ENCODE measurements at places on chromosomes 6 and 20.

DNA sequence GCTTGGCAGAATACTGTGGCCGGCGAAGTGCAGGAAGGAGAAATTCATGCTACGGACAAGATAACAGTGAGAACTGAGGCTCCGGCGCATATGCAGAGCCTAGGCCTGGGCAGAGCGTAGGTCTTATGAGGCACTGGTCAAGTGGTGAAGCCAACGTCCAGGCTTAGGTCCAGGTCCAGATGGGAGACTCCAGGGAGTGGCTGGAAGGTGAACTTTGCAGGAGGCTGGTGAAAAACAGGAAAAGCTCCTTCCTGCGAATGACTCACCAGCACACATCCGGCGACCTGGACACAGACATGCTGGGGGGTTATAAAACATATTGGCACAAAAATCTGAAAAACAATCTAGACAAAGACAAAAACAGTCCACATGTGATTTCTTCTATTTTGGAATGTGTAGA lies 15.4 kb downstream of the C6orf141 start:
- no peak for DNase-seq

- no peak for DNase-seq
Measured at GRCh38 chr20:5895626-5896025, 54.7 kb downstream of the TRMT6 start.

DNA sequence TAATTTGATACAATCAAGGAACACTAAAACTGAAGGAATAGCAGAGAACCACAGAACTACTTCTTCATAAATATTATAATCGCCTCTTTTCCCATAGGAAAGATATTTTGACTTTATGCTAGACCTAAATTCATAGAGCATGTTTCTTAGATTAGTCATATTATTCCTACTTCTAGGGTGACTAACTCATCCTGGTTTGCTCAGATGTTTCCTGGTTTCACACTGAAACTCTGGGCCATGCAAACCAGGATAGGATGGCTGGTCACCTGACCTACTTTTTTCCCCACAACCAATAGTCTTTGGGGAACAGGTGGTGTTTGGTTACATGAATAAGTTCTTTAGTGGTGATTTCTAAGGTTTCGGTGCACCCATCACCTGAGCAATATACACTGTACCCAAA lies 42.8 kb downstream of the MMS22L start:
- peak; percentile 76 for DNase-seq

- peak; percentile 94 for DNase-seq
Measured at GRCh38 chr6:134288538-134289203, 29.2 kb downstream of the SGK1 start.

DNA sequence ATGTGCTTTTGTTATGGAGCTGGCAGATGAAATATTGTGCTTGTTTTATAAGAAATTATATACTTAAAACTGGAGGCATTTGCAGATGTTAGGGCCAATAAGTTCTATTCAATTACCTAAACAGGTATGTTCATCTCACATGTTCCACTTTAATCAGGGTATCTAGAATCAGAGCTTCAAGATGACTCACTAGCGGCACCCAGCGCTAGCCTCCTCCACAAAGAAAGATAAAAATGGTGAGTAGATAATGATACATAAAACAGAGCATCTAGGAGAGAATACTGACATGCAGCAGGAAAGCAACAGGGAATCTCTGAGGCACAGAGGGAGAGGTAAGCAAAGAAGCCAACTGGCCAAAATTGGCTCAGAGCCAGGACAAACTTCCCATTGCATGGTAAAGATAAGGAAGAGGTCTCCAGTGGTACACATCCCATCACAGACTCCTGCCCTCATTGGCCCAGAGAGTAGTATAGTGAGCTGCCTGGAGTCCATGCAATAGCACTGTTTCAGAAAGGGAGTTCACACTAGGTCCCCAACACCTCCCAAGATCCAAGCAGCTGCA lies 200.7 kb upstream of the SPTLC3 start:
- DNase-seq: no peak

DNA sequence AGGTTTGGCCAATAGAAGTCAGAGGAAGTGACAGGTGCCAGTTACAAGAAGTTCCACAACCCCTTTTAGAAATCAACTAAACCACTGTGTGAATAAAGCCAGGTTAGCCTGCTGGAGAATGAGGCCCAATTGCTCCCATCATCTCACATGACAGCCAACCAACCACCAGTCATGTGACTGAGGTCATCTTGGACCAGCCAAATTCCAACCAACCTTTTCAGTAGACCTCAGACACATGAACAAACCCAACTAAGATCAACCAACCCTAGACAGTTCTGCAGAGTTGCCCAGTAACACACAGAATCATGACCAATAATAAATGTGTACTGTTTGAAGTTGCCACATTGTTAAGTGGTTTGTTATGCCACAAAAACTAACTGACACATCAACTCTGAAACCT lies 44.6 kb upstream of the GGTLC1 start:
- no peak for DNase-seq

DNA sequence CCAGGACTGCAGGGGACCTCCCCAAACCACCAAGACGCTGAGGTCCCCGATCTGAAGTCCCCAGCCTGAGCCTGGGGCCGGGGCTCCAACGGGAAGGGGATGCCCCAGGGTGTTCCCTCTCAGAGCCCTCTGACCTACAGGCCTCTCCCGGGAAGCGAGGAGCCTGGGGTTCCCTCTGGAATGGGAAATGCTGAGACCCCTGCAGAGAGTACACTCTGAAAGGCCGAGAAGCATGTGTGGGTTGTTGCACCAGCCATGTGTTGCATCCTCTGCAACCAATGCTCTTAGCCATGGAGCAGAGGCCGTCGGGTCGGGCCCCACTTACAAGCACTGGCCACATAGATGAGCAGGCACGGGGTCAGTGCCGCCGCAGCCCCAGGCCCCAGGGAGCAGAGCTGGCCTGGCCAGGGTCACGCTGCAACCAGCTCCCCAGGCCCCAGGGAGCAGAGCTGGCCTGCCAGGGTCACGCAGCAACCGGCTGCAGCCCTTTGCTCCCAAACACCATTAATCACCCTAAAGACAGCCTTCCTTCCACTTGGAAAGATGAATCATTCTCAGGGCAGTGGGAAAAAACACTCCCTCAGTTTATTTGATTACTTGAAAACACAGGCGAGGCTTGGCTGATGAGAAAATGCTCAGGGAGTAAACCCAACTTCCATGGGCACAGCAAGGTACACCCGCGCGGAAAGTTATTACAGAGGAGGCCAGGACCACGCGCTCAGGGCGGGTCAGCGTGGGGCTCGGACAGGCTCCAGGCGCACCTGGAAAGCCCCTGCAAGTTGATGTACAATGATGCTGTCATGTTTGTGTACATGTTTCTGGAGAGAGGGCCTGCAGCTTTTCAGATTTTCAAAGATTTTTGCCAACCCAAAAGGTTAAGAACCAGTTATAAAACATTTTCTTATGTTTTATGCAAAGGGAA lies 78.0 kb upstream of the AFDN start:
- no peak for DNase-seq

DNA sequence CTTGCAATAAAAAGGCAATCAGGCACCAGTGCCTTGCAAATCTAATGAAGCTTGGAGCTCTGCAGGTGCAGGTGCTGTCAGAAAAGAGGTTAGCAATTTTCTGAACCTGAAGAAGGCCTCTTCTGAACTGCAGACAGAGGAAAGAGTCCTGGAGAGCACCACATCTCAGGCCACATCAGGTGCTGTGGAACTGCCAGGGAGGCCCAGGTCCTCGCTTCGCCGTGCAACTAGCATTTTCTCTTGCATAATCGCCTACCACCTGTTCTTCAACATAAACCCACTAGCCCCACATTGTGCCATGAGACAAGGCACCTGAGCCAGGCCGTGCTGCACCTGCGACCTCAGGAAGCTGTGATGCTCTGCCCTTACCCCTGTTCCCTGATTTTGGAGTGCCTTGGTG lies 187.6 kb downstream of the DTNBP1 start:
- DNase-seq: no peak

GRCh38 chr6:68497927-68498326 lies 137.2 kb upstream of the ADGRB3 start:
- no peak for DNase-seq

- no peak for DNase-seq
Measured at GRCh38 chr6:45591890-45592289, 214.2 kb upstream of the SUPT3H start.

- no peak for DNase-seq
Measured at GRCh38 chr6:153145591-153145990, 14.5 kb upstream of the RGS17 start.

DNA sequence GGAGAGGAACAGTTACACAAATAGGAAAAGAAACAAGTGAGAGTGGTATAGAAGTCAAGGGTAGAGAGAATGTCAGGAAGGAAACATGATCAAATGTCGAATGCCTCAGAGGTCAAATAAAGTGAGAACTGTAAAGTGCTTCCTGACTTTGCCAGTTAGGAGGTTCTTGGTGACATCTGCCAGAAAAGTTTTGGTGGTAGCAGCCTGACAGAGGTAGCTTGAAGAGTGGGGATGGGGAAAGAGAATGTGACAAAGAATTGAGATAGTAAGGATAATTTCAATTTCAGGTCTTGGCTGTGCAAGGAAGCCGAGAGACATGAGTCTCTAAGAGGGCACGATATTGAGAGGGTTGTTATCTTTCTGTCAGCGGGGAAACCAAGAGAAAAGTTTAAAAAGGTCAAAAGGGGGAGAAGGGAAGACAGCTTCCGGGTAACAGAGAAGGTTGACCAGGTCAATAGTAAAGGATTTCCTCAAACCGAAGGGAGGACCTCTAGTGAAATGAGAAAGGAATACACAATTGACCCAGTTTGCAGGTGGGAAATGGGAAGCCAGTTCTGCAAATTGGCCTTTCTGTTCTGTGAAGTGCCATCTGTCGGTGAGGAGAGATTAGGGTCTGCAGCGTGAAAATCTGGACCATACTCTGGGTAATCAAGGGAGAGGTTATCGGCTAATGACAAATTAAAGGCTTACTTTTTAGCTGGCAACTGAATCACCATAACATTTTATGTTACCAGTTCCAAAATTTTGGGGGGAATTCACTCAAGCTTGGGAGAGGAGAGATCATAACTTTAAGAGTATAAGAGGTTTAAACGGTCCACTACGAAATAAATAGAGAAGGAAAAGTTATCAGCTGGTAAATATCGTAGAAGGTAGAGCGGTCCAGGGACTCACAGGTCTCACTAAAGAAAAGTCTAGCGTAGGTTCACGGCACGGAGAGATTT lies 973 bp upstream of the BRD2 start:
- peak; percentile 56 for DNase-seq

GRCh38 chr6:39517756-39518155 lies 195.3 kb upstream of the KCNK16 start:
- peak; percentile 82 for DNase-seq

DNA sequence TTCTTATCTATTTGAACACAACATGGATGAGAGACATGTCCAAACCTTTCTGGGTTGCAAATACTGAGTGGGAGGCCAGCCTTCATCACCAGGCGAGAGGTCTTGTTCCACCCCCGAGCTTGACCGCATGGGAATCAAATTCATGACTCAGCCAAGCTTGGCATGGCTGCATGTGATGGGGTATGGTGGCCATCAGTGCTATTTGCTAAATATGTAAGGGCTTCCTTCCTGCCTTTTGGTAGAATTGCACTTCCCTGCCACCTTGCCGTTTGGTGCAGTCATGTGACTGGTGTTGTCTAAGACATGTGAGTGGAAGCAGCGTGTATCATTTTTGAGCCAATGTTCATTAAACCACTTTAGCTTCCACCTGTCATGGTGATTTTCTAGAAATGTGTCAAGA lies 508.9 kb upstream of the SULF2 start:
- peak; percentile 64 for DNase-seq

GRCh38 chr20:49766979-49767521 lies 45.6 kb upstream of the SLC9A8 start:
- DNase-seq: no peak

- DNase-seq: peak; percentile 89
Measured at GRCh38 chr6:44646355-44646754, 258.8 kb downstream of the CDC5L start.

- no peak for DNase-seq
Measured at GRCh38 chr6:161442420-161442819, 168.6 kb upstream of the AGPAT4 start.

GRCh38 chr20:41567615-41568014 lies 50.6 kb downstream of the CHD6 start:
- DNase-seq: no peak

DNA sequence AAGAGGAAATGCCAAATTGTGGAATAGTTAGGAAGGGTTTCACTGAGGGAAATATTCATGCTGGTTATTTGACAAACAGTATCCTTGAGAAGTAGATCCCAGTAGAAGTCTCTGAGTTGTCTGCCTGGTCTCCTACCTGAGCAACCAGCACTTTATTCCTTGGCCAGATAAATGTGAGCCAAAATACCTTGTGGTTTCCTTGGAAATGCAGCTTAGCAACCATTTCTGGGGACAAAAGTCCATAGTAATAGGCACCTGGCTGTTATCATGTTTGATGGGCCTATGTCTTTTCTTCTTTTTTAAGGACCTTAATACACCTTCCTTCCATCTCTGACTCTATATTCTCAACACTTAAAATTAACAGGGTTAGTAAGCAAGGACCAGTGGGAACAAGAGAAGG lies 217.1 kb upstream of the MARCKS start:
- DNase-seq: no peak

DNA sequence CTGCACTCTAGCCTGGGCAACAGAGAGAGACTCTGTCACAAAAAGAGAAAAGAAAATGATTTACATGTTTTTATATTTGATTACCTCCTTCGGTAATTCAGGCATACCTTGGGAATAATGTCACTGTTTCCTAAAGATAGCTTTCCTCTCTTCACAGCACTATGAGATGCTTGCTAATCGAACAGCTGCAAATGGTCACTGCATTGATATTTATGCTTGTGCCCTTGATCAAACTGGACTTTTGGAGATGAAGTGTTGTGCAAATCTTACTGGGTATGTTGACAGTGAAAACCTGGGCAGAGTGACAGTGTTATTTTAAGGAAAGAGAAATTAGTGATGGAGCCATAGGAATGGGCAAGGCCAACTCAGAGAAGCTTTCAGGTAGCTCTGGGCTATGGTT lies 19.6 kb downstream of the SEC23B start:
- DNase-seq: no peak

DNA sequence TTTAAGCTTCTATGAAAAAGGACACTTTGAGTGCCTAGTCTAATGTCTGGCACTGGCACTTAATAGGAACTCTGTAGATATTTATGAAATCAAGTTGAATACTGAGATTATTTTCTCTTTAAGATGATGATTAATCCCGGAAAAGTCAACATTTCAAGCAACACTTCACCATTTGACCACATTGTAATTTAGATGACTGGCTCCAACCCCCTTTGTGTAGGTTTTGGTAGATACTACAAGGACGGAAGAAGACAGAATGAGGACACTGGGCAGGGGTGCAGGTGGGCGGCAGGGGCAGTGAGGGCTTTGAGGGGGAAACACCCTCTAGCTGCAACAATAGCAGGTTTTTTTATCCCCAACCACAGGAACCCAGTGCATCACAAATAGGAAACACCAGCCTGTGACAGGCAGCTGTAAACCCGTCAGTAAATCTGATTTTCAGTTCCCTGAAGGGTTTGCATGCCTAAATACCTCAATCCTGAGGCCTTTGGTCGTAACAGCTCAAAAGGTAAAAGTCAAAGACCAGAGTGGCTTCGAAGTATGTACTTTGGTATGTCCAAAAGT lies 4.6 kb downstream of the DTNBP1 start:
- no peak for DNase-seq

DNA sequence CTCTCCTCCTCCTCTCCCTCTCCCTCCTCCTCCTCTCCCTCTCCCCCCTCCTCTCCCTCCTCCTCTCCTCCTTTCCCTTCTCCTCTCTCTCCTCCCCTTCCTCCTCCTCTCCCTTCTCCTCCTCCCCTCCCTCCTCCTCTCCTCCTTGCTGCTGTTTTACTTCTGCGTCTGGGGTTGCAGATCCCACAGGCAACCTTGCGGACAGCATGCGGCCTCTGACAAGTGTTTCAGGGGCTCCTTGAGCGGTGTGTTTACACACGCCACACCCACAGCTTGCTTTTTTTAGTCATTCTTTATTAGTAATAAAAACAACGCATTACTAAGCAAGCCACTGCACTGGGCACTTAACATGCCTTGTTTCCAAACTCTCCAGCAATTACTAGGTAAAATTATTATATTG lies 81.9 kb downstream of the TFAP2C start:
- DNase-seq: peak; percentile 73

Measured in EH (cell line).